ENCODE measurements at places on chromosomes 7 and 10. TPM values are rescaled to one million over a fixed set of nuclear protein-coding genes. Genes with fewer than 3 reads are reported as not detected.
A peak's percentile ranks its signal among the peaks of the same experiment; 100 is the strongest.

DNA sequence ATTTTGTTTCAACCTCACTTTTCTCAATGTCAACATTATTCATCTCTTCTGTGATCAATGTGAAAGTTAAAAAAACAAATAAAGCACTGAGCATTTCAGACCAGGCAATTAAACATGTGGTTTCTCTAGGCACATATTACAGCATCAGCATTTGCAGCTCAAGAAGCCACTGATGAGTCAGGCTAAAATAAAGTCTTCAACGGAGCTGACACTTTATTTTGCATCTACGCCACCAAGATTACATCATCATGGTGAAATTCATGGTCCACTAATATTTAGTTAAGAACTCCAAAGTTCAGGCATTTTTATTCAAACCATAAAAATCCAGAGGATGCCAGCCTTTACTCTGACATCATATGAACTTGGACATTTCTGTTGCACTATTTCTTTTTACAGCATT lies 33.0 kb downstream of the MAGI2 start:
- DNase-seq, result no peak

DNA sequence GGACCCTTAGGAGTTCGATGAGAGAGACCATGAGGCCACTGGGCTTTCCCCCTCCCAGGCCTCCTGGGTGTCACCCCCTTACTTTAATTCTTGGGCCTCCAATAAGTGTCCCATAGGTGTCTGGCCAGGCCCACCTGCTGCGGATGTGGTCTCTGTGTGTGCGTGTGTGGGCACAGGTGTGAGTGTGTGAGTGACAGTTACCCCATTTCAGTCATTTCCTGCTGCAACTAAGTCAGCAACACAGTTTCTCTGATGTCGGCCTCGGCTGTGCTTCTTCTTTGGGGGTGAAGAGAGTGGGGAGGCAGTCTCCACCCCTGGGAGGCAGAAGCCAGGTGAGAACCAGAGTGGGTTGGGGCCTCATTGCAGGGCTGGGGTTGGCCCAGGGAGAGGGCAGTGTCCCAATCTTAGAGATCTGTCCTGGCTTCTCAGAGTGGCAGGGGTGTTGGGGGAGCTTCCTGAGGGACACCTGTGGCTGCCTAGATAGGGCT lies 1.5 kb downstream of the PVRIG start:
- DNase-seq, result no peak

DNA sequence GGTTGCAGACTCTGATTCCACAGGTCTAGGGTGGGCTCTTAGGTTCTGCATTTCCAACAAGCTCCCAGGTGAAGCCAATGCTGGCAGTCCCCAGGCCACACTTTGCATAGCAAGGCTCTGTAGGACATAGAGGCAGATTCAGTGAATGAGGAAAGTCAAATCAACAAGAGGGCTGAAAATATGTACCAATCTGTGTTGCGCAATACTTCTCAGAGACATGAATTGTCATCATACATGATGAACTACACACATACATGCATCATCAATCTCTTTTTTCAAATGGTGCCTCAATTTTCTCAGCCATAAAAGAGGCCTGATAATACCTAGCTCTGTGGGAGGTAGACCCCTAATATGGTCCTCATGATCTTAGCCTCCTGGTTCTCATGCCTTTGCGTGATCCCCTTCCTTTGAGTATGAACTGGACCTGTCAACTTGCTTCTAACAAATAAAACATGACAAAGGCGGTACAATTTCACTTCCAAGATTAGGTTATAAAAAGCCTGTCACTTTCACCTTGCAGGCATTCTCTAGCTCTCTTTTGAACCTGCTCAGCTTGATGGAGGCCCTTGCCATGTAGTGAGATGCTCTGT lies 49.0 kb downstream of the PIK3CG start:
- no peak for DNase-seq

GRCh38 chr10:16820421-16820820 lies 3.2 kb upstream of the RSU1 start:
- DNase-seq, result no peak

DNA sequence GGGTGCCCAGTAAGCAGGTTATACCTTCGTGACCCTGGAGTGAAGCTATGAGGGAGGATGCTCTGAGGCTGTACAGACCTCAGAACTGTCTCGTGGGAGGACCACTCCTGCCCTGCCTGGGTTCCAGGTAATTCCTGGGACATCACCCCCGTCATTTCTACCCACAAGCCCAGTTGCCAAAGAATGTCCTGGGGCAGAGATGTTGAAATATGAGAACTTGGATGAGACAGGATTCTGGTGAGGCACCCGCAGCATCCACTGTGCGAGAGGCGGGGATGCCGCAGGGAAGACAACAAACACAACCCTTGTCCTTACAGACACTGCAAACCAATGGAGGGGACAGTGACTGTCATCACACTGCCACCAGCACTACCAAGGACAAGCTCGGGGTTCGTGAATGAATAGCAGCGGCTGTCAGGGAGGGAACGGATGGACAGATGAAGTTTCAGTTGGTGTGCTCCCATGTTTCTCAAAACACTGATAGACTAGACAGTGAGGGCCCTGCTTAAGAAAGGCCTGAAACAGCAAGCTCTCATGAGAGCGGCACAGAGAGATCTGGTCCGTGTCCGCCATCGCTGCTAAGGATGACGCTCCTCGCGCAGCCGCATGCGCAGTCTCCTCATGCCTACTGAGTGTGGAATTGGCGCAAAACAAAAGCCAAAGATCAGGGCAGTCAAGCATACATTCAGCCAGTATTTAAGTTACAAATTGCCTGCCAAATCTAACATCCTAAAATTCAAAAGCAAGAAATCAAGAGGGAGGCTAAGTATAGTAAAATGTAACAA lies 82.0 kb upstream of the RHEB start:
- no peak for DNase-seq

DNA sequence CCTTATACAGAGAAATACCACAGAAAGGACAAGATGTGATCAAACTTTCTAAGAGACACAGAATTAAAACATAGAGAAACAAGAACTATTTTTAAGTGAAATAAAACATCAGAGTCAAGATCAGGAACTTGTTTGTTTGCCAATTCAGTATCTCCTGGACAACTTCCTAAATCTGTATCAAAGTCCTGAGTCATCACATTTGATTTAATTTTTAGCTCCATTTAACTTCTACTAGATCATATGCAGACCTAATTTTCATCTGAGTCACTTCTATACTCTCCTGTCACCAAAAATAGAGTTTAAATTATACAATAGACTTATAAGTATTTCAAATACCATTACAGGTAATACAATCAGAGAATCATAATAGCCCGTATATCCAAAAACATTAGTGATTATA lies 268.1 kb downstream of the PRKG1 start:
- no peak for DNase-seq

DNA sequence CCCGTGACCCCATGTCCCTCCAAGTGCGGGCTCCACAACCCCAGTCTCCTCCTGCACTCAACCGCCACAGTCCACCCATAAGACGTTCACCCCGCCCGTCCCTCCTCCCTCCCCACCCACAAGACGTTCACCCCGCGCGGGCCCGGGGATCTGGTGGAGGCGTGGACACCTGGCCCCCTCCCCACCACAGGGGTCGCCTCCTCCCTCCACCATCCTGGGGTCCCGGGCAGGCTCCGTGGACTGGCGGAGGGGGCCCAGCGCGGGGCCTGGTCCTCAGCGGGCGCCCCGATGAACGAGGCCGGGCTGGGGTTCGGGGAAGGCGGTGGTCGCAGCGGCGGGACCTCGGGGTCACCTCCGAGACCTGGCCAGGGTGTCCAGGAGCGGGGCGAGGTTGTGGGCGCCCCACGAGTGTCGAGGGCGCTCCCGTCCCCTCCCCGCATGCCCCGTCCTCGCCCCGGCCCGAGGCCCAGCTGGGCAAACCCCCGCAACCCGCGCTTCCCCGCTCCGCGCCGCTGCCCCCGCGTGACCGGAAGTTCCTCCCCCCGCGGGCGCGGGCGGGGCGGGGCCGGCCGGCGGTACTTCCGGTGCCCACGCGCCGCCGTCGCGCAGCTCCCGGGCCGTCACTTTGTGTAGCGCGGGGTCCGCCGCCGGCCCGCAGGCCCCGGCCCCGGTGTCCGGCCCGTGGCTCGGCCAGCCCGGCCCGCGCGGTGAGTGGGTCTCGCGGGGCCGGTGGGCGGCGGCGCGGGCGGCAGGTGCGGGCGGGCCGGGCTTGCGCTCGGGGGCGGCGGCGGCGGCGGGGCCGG lies at the start of gene ZNF316:
Gene ZNF316 (plus strand): TSS at position 578 of the 803 bp plus-strand sequence. CDS start 5,092 bp downstream, outside the sequence.
- no peak for DNase-seq

GRCh38 chr7:100855515-100855914 lies 3.0 kb downstream of the SLC12A9 start:
- no peak for DNase-seq

DNA sequence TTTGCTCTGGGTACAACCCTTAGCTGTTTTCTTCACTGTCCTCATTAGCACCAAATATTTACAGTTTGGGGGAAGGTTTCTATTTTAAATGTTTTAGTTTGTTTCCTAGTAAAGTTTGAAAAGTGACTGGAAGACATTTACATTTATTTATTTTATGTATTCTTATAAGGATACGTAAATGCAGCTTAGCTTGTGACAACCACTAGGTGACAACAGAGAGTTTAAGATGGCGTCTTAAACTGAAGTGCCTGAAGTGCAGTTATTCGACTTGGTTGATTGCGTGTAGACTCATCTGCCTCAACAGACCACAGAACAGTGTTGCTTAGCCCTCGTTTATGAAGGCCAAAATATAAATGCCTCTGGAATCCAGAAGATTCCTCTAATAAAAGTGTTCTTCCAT lies 378.2 kb upstream of the MYO3A start:
- no peak for DNase-seq

GRCh38 chr7:13742126-13742525 lies 247.3 kb downstream of the ETV1 start:
- DNase-seq, result peak; percentile 65

DNA sequence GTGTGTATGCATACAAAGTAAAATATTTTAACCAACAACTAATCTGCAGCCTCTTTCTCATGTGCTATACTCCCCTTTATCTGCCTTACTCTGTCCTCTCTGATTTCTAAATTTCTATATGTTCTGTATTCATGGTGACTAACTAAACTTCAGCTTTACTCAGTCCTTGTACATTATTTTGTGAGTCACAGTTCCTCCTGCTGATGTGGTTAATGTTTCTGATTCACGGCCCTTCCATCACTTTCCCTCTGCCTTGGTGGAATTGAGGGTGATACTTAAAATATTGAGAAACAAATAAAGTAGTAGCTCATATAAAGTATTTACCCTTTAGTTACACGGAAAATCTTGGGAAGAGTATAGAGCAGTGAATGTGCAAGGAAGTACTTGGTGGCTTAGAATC lies 899.1 kb upstream of the ZWINT start:
- DNase-seq, result peak; percentile 54

DNA sequence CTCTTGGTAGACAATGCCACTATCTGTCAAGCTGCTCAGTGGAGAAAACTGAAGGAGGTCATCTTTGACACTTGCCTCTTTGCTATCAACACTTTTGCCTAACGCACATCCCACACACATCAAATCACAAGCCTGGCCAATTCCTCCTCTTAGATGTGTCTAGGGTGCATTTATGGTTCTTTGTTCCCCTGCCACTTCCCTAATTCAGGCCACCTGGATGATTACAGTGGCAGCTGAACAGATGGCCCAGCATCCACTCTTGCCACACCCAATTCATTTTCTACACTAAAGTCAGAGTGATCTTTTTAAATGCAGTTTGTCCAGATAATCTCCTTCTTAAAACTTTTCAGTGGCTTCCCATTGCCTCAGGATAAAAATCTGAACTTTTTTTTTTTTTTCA lies 58.6 kb downstream of the LAMB4 start:
- no peak for DNase-seq

DNA sequence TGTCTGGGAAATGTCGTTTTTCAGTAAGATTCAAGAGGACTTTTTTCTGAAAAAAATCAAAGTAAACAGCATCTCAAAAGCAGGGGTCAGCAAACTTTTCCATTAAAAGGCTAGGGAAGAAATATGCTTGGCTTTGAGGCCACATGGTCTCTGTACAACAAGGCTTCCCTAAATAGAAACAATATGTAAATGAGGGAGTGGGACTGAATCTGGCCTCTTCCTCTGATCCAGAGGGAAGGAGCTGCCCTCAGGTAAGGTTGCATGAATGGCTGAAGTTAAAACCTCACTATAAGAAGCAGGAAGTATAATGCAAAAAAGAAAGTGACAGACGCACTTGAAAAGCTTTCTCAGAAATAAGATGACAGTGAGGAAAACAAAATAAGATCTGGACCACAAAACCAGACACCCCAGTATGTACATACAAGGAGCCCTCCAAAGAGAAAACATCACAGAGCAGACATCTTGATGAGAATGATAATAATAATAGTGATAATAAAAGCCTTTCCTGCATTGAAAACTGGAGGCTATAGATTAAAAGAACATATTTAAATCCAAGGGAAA lies 115.2 kb downstream of the PLXNA4 start:
- no peak for DNase-seq

GRCh38 chr7:27168265-27168947 lies 3.1 kb upstream of the HOXA9 start:
- no peak for DNase-seq

DNA sequence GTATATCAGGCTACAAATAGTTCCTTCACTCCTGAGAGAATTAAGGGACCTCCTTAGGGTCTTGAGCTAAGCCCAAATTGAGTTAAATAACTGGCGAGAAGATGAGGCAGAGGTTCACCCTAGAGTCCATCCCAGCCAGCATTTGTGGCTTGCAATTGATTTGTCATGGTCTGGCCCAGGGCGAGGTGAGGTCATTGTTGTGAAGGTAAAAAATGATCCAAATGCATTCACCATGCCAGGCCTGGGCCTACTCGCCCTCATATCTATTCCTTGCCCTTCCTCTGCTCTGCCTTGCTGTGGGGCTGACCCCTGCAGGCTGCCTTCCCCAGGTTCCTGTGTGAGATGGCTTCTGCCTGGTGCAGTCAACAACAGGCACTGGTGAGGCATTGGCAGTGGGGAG lies 207.2 kb downstream of the ZNF365 start:
- no peak for DNase-seq

DNA sequence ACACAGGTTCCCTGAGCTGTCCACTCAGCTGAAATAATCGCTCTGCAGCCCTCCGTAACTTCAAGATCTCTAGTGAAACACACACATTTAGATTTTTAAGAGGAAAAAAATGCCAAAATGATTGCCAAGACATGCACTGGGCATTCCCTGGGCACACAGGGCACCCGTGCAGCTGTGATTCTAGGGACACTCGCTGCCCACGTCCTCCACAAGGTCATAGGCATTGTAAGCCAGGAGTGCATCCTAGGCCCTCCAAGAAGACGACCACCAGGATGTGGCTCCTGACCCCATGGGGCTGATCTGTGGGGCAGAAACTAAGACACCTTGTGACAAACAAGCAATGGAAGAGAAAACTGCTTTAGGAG lies 563.3 kb downstream of the PTPRN2 start:
- DNase-seq, result no peak

The INMT gene
- not detected for total RNA-seq

The KIAA1549 gene
- 20.2 TPM for total RNA-seq

The VAX1 gene
- not detected for total RNA-seq

Measured in PC-9 (cell line).